ENCODE measurements at places on chromosomes 7 and 10. TPM values are rescaled to one million over a fixed set of nuclear protein-coding genes. Genes with fewer than 3 reads are reported as not detected.

SEMA3C gene
- 178 TPM for total RNA-seq

LDB1 gene
- total RNA-seq, result 37.3 TPM

MMRN2 gene
- total RNA-seq, result 6.1 TPM

SCIN gene
- total RNA-seq, result 0.26 TPM

UCN3 gene
- total RNA-seq, result not detected

IFIT2 gene
- total RNA-seq, result 0.26 TPM

BLNK gene
- 9.2 TPM for total RNA-seq

SIRT1 gene
- total RNA-seq, result 9.9 TPM

TMEM248 gene
- 51.3 TPM for total RNA-seq

PRPF18 gene
- 52.4 TPM for total RNA-seq
